ENCODE measurements at places on chromosomes 16 and 17. TPM values are rescaled to one million over a fixed set of nuclear protein-coding genes. Genes with fewer than 3 reads are reported as not detected.

NR1D1 gene
- polyA plus RNA-seq: 0.73 TPM

LRRC37A3 gene
- polyA plus RNA-seq: 13.7 TPM

AOC3 gene
- polyA plus RNA-seq: 0.35 TPM

ODAD4 gene
- polyA plus RNA-seq: 5.2 TPM

C1QL1 gene
- 0.19 TPM for polyA plus RNA-seq

Measured in neural cell (in vitro differentiated cells).